ENCODE measurements at places on chromosomes 3 and 15.

DNA sequence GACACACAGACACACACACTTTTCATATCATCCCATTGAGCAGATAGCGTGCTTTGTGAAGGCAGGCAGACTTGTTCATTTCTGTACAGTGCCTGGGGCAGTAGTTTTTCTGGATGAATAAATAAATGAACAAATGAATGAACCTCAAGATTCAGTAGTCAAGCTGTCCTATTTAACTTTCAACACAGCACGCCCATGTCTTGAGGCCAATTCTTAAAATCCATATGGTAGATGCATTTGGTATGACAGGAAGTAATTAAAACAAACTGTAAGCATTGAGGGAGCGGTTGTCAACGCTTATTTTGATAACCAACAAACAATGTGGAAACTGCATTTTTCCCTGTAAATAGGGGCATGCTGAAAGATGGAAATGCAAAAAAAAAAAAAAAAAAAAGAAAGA is 80.0 kb upstream of the BNC1 start:
- no peak for DNase-seq

DNA sequence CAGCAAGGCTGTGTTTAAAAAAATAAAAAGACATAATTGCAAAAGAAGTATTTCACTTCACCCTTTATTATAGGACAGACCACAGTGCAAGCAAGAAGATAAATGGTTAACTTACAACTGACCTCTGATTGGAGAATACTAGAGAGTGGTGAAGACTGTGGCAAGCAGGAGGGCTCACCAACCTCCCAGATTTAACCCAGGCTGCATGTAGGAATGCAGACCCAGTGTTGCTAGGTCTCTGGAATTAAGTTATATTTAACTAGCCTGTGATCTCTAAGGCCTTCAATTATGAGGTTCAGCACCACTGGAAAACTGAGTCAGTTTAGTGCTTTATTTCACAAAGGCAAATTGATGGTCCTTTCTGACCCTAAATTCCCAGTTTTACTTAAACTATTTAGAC is 436.6 kb downstream of the LPP start:
- DNase-seq: no peak

DNA sequence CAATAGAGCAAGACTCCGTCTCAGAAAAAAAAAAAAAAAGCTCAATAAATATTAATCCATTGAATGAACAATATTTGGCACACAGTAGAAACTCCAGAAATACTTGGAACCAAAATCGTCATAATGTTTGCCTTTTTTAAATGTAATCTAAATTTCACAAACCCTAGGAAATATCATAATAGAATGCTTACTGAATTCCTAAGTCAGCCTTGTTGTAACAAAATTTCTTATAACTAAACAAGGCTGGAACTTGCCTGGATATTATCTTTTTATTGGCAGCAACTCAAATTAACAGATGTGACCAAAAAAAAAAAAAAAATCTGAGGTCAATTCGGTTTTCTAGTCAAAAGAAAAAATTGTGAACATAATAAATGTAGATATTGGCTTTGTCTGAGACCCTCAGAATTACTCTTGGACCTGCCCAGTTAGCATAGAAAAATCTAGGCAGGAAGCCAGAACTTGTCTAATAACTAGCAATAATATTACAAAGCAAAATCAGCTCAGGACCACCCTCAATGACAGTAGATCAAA is 33.3 kb downstream of the GABPB1 start:
- DNase-seq: no peak

GRCh38 chr3:187247398-187247797 is 44.1 kb downstream of the MASP1 start:
- no peak for DNase-seq

DNA sequence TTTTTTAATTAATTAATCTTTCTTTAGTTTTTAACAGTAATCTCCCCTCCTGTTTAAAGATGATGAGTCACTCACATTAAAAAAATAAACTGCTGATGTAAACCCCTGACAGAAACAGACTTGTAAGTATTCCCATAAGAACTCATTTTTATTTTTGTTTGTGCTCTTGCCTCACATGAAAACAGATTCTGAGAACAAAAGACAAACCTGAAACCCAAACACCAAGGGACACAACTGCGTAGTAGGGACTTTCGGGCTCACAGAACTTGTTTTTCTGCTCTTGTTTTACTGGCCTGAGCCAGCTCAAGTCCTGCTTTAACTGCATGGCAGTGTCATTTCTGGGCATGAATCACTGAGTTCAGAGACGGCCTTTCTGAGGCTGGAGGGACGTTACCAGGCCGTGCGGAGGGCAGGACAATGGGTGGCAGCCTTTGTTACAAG is 600.8 kb downstream of the FOXP1 start:
- no peak for DNase-seq

DNA sequence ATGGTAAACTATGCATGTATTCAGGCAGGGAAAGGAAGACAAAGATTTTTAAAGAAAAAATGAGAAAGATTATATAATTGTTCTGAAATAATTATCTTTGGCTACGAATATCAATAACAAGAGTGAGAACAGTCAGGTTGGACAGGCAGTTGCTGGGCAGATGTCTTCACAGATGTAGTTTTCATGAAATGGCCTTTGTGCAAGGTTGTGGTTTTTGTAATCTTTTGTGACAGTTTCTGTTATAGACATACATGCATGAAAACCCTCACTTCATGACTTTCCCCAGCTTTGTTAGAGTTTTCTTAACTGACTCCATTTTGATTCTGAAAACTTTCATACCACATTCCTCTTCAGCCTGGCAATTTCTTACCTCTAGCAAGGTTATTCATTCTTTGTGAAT is 34.9 kb upstream of the SLC25A36 start:
- DNase-seq: no peak

DNA sequence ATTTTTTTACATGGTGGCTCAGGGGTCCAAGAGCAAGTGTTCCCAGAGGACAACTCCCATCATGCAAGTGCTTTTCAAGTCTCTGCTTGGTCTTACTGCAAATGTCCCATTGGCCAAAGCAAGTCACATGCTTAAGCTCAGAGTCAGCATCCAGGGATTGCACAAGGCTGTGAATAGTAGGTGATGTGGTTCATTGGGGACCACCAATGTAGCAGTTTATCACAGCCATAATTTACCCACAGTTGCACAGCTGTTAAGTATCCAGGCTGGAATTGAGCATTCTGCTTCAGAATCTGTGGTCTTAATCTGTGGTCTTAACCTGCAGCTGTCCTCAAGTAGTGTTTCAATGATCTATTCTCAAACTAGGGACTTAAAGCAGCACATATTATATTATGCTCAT is 71.4 kb upstream of the PLCL2 start:
- no peak for DNase-seq

DNA sequence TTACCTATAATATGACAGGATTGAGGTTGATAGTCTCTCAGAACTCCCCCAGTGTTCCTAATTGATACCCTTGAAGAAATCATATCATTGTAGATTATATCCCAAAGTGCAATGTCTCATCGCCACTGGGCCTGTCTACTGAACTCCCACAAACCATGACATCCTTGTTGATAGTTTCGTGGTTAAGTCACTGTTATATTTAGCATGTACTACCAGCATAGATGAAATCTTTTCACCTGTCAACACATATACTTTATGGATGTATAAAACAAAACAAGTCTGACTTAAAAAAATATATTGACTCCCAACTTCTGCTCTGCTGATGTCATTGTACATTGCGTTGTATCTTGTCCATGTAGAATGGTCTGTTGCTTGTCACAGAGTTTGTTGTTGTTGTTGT is 128.1 kb downstream of the IQCH start:
- no peak for DNase-seq

GRCh38 chr3:33947272-33948195 is 149.1 kb downstream of the PDCD6IP start:
- DNase-seq: no peak

- no peak for DNase-seq
Observed at GRCh38 chr15:87816016-87816415, 440.5 kb downstream of the NTRK3 start.

DNA sequence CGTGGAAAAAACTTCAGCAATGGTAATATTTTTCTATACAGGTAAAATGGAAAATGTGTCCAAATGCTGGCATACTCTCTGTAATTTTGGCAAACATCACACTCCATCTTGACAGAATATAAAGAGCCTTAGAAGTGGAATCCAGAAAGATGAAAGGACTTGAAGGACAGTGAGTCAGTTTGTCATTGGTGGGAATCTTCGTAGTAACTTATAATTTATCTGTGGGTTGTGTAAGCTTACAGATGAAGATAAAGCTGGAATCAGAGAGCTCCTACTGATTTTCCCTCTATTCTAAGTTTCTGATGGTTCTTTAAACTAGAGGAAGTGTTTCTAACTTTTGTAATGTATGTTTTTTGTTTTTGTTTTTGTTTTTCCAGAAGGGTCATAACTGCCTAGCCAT is 8.7 kb upstream of the PDZRN3 start:
- no peak for DNase-seq

Data from activated T-cell treated with anti-CD3 and anti-CD28 coated beads for 4 hours (primary cell).